ENCODE measurements at places on chromosomes 2 and 18.

GRCh38 chr2:230234122-230234722 is 8.7 kb downstream of the SP140 start:
- no peak for DNase-seq

DNA sequence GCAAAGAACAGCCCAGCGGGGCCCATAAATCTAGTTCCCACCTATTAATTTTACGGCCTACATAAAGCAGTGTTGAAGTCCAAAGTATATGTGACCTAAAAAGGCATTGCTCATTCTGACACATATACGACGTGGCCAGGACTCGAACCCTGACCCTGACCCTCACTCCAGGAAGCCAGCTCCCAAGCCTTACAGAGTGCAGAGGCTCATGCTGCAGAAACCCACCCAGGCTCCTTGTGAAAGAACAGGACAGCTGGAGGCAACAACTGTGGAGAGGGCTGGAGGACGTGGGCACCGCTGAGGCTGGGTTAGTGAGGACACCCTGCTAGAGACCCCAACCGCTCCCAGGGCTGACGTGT is 221.6 kb downstream of the CYP26B1 start:
- DNase-seq, result no peak

DNA sequence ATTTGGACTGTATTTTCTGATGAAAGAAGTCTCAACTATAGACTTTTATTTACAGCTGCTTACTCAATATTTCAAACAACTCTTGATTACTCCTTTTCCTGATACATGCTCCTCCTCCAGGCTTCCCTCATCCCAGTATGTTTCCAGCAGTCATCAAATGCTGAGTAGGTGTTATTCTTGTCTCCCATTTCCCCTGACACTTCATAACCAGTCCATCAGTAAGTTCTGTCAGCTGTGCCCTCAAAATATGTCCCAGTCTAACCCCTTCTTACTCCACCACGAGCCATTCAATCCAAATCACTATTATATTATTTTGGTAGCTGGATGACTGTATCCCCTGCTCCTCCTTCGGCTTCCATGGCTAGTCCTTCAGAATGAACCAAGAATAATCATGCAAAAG is 189.1 kb upstream of the DTNA start:
- no peak for DNase-seq

DNA sequence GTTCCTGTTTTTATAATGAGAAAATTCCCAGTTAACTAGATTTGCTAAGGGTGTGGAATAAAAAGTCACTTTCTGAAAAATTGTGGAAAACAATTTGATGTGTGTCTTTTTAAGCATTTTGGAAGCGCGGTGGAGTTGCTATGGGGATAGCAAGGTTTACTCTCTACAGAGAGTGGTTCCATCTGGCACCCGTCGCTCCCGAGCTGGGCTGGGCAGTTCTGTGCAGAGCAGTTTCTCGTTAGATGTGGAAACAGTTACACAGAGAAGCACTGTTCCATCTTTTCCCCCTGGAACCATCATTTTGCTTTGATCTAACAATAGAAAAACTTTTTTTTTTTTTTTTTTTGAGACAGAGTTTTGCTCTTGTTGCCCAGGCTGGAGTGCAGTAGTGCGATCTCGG is 17.4 kb downstream of the LDLRAD4 start:
- no peak for DNase-seq

DNA sequence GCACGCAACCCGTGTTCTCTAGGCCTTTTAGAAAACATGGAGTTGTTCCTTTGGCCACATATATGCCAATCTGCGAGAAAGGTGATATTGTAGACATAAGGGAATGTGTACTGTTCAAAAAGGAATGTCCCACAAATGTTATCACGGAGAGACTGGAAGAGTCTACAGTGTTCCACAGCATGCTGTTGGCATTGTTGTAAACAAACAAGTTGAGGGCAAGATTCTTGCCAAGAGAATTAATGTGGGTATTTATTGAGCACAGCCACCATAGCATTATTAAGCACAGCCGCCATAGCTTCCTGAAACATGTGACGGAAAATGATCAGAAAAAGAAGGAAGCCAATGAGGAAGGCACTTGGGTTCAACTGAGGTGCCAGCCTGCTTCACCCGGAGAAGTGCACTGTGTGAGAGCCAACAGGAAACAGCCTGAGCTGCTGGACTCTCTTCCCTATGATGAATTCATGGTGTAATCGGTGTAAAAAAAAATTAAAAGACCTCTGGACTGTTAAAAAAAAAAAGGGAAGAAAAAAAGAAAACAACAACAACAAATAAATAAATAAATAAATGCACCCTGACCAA is 29.0 kb upstream of the REL start:
- DNase-seq, result no peak

DNA sequence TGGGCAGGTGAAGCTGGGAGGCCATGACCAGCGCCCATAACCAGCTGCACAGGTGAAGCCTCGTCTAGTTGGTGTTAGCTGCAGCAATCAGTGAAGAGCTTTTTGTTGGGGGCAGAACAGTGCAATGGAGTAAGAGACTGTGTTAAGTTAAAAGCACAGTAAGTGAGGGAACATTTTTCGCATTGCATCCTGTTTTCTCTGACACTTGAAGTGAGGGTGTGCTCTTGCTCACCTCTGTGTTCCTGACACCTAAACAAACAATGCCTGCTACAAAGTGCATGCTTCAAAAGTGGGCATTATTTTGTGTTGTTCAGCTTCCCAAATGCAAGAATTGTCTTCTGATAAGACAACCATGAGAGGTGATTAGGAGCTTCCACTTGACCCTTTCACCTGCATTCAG is 324.0 kb upstream of the ACVR2A start:
- DNase-seq, result no peak

DNA sequence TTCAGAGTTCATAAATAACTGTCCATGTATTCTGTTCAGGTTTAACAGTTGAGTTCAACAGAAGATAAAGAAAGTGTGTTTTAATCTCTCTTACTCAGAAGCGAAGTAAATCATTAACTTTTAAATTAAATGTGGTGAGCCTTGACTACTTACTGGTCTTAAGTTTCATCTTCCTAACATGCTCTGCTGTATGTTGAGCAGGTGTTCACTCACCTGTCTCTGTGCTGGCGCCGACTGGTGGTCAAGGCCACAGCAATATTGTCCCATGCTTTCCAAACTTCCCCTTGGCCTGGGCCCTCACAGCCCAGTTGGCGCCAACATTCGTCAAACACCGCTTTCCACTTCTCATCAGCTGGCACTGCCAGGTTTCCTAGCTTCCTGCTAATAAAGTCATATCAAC is 17.0 kb upstream of the MPP4 start:
- DNase-seq, result no peak

DNA sequence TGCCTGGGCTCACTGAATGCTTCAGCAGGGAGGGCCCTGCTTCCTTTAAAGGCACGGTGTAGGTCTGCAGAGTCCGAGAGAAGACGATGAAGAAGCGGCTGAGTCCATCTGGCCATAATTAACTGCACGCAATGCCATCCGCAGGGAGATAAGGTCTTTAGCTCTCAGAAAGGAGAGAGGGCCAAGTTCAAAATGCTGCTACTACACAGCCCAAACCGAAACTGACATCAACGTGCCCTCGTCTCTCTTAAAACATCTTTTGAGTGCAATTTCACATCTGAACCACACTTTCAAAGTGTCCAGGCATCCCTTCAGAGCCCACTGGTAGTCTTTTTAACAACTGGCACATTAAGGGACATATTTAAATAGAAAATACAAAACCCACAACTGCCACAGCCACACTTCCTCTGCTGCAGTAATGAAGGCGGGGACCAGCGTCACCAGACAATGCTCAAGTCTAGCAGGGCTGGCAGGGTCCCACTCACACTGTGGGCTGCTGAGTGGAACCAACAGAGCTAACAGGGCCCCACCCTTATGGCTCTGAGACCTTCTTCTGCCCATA is 35.8 kb downstream of the ST3GAL5 start:
- DNase-seq, result no peak

DNA sequence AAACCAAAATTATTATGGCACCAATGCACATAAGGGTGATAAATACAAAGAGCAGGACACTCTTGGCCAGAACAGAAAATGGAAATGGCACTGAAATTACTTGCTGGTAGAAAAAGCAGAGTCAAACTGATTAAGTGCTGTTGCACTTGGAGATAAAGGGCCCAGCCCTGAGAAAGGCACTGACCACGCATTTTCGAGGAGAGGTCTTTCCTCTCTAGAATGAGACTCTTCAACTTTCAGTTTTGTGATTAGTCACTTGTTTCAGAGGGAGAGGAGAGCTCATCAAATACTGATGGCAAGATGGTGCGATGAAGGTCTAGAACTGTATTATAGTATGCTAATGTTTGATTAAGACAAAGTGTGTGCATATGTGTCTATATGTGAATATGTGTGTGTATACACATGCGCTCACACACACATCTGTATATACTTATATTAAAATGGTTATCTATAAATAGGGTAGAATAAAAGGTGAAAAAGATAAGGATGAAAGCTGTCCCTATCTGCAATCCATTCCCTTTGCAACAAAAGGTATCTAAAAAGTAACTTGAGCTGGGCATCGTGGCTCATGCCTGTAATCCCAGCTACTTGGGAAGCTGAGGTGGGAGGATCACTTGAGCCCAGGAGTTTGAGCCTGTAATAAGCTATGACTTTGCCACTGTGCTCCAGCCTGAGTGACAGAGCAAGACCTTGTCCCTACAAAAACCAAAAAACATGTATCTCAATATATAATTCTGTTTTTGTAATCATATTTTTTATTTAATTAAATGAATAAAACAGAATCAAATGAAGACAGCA is 48.8 kb upstream of the ZDBF2 start:
- no peak for DNase-seq

DNA sequence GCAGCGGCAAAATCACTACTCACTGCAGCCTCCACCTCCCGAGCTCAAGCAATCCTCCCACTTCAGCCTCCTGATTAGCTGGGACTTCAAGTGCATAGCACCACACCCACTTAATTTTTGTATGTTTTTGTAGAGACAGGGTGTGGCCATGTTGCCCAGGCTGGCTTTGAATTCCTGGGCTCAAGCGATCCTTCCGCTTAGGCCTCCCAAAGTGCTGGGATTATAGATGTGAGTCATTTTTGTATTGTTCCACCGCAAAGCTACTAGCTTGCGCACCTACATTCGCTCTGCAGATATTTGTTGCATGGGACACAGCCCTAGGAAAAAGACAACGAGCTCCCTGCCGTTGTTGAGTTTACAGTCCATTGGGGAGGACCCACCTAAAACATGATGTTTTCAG is 173.5 kb upstream of the AGAP1 start:
- DNase-seq, result no peak

GRCh38 chr2:123468071-123468470 is 557.0 kb upstream of the CNTNAP5 start:
- no peak for DNase-seq

DNA sequence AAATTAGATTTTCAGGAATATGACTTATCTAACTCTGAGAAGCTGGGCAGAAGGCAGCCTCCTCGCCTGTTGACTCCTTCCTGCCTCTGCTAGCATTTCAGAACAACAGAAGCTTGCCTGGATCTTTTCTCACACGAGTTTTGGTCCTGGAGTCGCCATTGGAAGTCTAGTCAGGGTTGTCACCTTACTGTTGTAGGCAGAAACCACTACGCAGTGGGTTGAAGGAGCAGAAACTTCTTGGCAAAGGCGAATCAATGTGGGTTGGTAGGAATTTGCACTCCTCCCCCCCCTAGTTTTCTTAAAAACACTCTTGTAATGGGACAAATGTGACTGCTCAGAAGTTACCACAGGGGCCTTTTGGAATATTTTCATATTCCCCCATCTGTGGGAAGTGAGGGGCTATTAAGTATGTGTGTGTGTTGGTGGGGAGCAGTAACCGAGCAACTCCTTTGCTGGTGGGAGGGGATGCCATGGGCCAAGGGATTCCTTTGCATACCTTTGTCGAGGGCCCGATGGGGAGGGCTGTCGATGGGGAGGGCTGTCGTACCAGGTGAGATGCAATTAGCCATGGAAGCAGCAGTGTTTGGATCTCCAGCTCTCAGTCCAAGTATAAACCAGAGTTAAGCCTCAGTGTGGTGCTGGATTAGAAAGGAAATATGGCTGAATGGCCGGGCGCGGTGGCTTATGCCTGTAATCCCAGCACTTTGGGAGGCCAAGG is 117.4 kb downstream of the FMNL2 start:
- no peak for DNase-seq

DNA sequence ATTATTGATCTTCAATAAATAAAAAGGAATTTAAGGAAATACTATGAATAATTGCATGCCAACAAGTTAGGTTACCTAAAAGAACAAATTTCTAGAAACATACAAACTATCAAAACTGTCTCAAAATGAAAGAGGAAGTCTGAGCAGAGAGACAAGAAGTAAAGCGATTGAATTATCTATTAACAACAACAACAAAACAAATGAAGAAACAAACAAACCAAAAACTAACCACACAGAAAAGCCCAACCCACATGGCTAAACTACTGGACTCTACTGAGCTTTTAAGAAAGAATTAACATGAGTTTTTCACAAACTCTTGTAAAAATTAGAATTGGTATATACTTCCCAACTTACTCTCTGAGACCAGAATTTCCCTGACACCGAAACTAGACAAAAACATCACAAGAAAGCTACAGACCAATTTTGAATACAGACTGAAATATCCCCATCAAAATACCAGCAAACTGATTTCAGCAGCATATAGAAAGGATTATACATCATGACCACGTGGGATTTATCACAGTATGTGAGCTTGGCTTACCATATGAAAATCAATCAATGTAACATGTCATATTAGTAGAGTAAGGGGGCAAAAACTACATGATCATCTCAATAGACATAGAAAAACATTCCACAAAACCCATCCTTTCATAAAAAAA is 16.6 kb upstream of the GALNT1 start:
- no peak for DNase-seq

GRCh38 chr2:40049781-40050180 is 270.7 kb upstream of the THUMPD2 start:
- no peak for DNase-seq

- no peak for DNase-seq
These were observed 46.1 kb upstream of the TWIST2 start for GRCh38 chr2:238801791-238802190.

- no peak for DNase-seq
These were observed 151.3 kb downstream of the KLHL29 start for GRCh38 chr2:23536326-23536725.

- DNase-seq, result no peak
These were observed 230.1 kb upstream of the PXDN start for GRCh38 chr2:1974397-1974796.

DNA sequence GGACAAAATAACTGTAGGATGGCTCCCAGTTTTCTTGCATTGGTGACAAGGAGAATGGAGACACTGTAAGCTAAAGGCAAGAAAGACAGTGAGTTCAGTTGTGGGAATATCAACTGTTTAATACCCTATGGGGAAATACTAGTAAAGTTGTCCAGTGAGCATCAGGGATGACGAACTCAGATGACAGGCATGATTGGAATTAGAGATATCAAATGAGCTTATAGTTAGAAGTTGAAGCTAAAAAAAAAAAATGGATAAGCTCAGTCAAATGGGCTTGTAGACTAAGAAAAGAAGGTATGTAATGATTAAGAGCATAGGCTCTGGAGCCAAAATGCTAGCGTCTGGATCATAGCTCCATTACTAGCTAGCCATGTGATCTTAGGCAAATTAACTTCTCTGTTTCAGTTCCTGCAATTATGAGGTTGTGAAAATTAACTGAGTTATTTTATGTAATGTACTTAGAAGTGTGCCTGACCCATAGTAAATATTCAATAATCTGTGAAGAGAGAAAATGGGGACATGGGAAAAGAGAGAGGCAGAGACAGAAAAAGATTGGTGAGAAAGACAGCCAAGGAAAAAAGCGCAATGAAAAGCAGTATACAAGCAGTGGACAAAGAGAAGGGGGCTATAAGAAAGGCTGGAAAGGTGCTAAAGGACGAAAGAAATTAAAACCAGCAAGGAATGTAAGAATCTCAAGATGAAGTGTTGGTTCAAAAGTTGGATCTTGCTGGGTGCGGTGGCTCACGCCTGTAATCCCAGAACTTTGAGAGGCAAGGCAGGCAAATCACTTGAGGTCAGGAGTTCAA is 95.7 kb upstream of the SLC39A10 start:
- no peak for DNase-seq

GRCh38 chr2:39407516-39408296 is 29.4 kb downstream of the MAP4K3 start:
- no peak for DNase-seq

All from HuH-7 (cell line).